ENCODE measurements at places on chromosomes 16 and 17.

- DNase-seq: peak; percentile 13
Measured at GRCh38 chr16:52976539-52977167, 76.0 kb downstream of the CHD9NB start.

DNA sequence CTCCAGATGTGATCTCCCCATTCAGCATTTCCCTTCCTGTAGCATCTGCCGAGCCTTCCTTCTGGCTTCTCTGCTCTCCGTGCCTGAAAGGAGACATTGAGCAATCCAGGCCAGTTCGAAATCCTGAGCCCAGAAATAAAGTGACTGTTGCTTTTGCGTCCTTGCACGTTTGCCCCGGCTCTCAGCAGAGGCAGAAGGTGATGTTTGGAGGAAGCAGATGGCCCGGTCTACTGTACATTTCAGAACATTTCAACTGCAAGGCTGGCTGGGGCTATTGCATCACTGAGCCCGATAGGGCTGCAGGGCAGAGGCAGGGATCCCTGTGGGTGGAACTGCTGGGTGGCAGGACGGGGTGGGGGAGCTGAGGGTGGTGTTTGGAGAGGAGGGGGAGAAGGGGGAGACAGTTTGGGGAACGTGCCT, 29.4 kb downstream of the IRF8 start:
- no peak for DNase-seq

DNA sequence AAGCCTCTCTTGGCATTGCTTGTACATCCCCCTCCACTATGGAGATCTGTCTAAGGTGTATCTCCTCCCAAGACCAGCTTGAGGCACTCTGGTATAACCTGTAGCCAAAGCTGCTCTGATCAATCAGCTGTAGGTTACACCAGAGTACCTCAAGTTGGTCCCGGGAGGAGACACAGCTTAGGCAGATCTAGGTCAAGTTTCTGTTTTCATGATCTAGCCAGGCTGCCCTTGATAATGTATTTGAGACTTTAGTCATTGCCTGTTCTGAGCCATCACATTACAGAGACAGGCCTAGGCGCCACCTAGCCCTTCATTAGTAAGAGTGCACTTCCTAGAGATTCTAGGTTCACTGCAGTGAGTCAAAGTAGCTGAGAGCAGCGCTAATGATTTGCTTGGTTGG, 31.4 kb downstream of the ASGR1 start:
- no peak for DNase-seq

DNA sequence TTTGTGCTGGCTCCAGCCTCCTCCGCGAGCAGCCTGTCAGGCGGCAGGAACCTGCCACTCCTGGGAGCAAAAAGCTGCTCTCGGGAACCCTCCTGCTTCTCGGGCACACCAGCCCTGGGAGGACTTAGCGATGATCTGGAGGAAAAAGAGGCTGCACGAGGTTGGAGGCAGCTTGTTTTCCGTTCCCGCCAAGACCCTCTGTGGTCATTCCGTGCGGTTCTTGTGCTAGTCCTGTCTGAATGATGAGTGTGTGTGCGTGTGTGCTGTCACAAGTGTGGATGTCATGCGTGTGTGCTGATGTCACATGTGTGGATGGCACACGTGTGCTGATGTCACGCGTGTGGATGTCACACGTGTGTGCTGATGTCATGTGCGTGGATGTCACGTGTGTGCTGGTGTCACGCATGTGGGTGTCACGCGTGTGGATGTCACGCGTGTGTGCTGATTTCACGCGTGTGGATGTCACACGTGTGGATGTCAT, 150.0 kb downstream of the NPIPB11 start:
- no peak for DNase-seq

- no peak for DNase-seq
Measured at GRCh38 chr17:56979091-56979480, 1.2 kb downstream of the SCPEP1 start.

GRCh38 chr17:77313831-77314230, 173.1 kb downstream of the SEC14L1 start:
- no peak for DNase-seq

DNA sequence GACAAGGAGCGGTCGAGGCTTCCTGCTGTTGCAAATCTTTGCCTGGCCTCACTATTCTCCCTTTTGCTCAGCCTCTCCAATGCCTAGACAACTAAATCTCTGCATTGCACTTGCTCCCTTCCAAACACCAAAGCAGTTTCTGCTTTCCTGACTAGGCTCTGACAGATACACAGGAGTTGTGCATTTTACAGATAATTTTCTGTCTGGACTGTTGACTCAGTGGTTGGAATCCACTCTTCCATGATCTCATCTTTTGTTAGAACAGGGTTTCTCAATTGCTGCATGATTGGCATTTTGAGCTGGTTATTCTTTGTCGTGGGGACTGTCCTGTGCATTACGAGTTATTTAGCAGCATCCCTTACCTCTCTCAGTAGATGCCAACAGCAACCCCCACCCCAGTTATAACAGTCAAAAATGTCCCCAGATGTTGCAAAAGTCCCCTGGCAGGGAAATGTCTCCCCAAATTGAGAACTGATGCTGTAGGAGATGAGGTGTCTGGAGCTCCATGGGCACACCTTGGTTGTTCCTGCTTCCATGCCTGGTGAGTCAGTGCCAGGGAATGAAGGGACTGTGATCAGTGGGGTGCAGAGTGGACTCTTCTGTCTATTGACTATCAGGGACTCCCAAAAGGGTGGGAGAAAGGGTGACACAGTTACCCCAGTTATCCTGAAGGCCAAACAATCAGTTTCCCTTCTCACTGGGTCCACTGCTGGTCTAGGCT, 557.4 kb upstream of the PSMD7 start:
- no peak for DNase-seq

Data from H4 (cell line).